ENCODE measurements at places on chromosomes 16 and 17.

GRCh38 chr16:3183445-3184139, 4.4 kb upstream of the OR1F1 start:
- no peak for DNase-seq

GRCh38 chr16:50744881-50745280, 3.0 kb downstream of the CYLD start:
- DNase-seq, result no peak

GRCh38 chr16:68644296-68644695, 814 bp upstream of the CDH3 start:
- DNase-seq, result no peak

GRCh38 chr17:17626151-17626805, 34.8 kb upstream of the PEMT start:
- no peak for DNase-seq

DNA sequence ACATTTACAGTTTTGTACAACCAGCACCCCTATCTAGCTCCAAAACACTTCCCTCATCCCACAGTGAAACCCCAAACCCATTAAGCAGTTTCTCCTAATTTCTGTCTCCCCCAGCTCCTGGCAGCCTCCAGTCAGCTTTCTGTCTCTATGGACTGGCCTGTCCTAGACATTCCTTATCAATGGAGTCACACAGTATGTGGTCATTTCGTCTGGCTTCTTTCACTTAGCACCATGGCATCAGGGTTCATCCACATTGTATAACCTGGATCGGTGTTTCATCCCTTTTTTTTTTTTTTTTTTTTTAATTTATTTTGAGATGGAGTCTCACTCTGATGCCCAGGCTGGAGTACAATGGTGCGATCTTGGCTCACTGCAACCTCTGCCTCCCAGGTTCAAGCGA, 68.5 kb downstream of the ZDHHC7 start:
- DNase-seq, result no peak

GRCh38 chr17:55576996-55577586, 65.8 kb upstream of the SMIM36 start:
- no peak for DNase-seq

DNA sequence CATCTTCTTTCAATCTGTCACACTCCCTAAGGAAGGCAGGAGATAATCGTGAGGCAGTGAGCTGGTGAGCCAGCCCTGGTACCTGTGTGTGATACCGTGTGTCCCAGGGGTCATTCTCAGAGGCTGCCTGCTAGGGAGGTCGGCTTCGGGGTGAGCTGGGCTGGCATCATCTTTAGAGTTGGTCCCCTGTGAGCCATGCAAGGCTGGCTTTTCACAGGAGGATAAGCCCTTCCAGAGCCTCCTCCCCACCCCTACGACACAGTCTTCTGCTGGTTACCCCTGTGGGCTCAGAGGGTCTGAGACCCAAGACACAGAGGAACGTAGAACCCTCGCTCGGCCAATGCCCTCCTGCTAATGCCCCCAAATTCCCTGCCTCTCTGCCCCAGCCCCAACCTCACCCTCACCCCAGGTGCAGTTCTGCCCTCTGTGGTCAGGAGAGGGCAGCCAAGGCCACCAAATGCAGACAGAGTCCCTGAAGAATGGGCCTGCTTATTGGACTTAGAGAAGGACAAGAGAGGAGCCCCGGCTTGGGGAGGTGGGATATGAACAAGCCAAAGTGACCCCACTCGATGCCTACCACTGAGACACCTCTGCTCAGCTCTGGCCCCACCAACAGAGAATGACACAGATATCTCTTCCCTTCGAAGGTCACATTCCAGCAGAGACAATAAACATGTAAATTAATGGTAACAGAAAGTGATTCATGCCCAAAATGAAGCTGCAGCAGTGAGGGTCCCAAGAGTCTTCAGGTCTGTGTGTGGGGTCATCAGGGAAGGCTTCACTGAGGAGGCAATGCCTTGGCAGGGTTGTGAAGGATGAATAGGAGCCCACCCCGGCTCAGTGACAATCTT, 80.8 kb upstream of the CCL1 start:
- DNase-seq, result no peak

GRCh38 chr17:82492643-82493225, 26.8 kb upstream of the FOXK2 start:
- no peak for DNase-seq

DNA sequence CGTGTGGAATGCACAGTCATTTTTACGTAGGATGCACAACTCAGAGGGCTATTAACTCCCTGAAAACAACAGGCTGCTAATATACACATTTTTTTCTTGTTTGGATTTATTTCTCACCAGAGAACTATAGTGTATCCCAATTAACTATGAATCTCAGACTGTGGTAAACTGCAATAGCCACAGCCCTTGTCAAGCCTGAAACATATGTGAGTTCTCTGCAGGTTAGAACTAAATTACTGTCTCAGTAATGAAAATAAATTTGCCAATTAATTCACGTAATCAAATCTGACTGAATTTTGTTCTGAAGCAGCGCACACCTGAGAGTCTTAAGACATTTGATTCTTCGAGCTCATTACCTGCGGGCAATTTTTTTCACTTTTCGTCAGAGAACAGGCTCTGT, 318.6 kb downstream of the PMP22 start:
- DNase-seq, result no peak

DNA sequence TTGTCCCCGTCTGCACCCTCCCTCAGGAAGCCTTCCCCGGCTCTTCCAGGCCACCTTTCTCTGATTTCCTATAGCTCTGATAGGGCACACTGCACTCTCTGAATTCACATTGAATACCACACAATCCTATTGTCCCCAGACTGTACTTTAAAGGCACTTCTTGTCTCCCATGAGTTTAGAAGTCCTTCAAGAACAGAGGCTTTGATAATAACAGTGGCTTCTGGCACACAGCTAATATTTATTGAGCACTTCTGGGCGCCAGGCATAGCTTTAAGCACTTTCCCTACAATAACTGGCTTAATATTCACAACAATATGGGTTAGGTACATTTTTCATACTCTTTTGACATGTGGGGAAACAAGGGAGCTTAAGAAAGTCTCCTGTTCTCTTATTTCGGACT, 169.7 kb upstream of the IRX6 start:
- DNase-seq, result no peak

DNA sequence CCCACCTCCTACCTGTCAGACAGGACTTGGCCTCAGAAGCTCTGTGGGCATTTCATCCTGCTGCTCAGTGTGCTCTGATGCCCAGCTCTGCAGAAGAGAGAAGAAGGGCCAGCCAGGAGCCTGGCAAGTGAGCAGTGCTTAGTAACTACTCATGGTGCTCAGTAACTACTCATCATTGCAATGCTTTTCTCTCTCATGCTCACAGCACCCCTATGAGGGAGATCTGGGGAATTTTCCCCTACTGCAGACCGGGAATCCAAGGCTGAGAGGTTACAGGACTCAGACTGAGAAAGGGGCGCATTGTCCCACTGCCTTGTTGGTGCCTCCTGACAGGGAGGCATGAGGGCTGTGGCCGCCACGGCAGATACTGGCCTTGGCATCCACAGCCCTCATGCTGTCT, 261.1 kb downstream of the C16orf95 start:
- no peak for DNase-seq

- no peak for DNase-seq
Measured at GRCh38 chr16:65463652-65464260, 341.9 kb upstream of the CDH11 start.

DNA sequence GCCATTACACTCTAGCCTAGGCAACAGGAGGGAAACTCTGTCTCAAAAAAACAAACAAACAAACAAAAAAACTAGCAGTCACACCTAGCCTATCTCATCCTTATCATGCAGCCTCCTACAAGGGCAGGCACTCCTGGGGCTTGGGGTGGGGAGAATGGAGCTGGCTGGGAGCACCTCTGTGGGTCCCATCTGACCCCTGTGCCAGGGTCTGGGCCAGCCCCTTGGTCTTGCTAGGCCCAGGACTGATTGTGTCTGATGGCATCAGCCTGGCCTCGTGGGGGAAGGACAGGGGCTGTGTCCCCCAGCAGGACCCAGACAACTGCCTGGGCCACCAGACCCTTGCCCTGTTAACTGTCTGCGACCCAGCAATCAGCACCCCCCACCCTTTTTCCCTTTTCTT, 49.8 kb downstream of the SREBF1 start:
- no peak for DNase-seq
